HFFc6 (cell line): ENCODE measurements at places on chromosomes 2 and 18.

DNA sequence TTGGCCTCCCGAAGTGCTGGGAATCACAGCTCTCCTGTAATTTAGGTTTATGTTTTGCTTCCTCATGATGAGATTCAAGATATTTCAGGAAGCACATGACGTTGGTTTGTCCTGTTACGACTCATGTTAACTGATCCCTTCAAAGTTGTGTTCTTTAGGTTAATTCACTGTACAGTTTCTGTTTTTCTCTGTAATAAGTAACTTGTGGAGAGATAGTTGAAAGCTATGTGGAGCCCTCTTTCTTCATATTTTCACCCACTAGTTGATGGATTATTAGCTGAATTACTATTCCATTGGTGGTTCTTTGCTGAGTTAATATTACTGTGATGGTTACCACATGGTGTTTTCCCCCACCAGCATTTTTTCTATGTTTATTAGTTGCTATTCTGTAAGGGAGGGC, 18.3 kb upstream of the CHCHD5 start:
- DNase-seq, result no peak

DNA sequence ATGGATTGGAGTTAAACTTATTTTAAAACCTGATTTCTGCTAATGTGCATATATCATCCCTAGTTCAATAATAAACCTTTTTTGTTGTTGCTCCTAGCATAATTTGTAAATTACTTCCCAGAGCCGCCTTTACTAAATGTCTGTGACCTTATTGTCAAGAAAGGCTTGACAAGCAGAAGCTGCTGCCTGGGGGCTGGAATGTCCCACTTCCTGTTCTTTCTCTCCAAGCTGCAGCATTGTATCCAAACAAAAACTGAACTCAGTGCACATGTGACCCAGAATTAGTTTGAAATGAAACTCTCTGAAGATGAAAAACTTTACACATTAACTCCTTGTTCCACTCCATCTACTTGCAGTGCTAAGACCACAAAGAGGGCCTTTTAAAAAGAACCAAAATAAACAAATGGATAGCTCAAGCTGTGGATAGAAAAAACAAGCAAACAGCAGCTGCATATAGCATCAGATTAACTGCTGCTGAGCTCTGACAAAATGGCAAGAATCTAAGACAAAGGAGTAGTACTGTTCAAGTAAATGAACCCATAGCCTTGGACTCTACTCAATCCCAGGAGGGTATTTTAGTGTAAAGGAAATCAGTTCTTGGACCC, 99.8 kb upstream of the NEUROD1 start:
- no peak for DNase-seq

DNA sequence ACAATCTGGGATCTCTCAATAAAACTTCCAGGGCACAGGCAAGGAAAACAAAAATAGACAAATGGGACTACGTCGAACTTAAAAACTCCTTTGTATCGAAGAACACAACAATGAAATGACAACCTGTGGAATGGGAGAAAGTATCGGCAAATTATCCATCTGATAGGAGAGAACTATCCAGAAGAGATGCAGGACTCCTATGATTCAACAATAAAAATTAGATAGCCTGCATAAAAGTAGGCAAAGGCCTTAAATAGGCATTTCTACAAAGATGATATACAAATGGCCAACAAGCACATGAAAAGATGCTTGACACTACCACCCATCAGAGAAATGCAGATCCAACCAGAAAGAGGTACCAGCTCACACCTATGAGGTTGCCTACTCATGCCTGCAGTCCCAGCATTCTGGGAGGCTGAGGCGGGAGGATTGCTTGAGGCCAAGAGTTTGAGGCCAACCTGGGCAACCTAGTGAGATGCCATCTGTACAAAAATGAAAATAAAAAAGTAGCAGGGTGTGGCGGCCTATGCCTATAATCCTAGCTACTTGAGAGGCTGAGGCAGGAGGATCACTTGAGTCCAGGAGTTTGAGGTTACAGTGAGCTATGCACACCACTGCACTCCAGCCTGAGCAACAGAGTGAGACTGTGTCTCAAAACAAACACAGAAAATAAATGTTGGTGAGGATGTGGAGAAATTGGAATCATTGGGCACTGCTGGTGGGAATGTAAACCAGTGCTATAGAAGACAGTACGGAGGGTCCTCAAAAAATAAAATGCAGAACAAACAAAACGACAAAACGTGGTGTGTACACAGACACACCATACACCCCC, 21.6 kb downstream of the TWIST2 start:
- peak; percentile 94 for DNase-seq

DNA sequence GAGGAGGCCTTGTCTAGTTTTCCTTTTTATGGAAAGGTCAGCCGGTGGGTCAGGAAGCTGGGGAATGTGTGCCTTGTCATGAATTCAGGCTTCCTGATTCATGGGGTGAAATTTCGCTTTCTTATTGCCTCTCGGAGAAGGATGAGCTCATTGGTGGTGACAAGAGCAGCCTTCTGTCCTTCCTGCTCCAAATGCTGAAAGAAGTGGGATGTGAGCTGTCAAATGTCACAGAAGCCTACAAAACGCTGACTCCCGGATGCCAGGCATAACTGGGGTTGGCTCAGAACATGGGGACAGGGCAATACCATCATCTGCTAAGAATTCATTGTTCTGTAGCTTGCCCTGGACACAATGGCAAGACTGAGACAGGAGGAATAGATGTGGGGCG, 55.8 kb upstream of the FAM136A start:
- DNase-seq, result peak; percentile 72

DNA sequence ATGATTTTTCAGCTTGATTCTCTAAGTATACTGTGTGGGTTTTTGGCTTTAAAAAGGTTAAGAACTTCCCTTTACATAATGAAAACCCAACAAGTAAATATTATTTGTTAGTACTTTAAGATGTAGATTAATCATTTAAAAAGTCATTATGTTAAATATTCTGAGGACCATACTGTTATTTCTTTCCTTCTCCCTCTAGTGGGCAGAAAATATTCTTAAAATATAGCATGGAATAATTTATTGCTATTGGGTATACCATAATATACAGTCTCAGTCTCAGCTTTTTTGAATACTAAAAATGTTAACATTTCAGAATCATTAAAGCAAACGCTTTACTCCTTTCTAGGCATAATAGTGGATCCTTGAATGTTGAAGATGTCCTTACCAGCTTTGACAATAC, 28.1 kb downstream of the CAMKMT start:
- DNase-seq, result no peak

- DNase-seq, result no peak
These were observed 39.0 kb downstream of the TBC1D8 start for GRCh38 chr2:101111917-101112771.

DNA sequence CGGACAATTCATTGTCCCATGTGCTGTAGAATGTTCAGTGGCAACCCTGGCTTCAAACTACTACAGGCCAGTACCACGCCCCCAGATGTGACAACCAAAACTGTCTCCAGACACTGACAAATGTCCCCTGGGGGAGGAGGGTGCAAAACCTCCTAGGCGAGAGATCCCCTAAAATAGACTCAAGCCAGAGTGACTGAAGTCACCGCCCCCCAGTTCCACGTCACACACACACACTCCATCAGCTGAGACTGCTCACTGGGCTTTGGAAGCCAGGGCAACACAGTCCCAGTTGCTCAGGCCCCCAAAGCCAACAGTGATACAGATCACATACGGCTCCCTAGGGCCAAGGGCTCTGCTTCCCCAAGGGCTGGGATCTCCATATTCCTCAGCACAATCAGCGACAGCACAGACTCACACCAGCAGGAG, 19.1 kb downstream of the HDAC4 start:
- DNase-seq, result no peak

GRCh38 chr2:28401411-28401810, 8.8 kb downstream of the FOSL2 start:
- no peak for DNase-seq

DNA sequence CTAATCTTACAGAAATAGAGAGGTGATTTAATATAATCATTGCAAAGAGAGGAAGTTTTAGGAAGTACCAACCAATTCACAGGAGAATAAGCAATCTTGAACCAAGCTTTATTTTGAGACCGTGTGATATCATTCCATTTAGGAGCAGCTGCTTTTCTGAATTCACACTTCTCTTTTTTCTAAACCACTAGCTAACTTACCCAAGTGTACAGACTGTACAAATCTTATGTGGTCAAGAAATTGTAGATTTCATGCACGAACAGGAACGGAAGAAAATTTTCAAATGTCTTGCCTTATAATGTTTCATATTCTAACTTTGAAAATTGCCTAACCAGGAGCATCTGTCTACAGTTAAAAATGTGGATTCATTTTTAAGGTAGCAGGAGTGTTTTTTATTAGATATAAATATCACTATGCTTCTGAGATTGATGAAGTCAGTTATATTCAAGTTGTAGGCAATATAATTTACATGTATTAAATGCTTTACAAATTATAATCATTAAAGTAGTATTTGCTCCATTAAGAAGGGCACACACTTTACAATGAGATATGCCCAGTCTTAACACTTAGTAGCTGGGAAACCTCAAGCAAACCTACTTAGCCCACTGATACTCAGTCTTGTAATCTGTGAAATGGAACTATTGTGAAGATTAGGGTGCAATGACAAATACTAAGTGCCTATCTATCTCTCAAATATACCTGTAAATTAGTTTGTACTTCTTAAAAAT, 302.2 kb upstream of the STON1 start:
- DNase-seq, result no peak

DNA sequence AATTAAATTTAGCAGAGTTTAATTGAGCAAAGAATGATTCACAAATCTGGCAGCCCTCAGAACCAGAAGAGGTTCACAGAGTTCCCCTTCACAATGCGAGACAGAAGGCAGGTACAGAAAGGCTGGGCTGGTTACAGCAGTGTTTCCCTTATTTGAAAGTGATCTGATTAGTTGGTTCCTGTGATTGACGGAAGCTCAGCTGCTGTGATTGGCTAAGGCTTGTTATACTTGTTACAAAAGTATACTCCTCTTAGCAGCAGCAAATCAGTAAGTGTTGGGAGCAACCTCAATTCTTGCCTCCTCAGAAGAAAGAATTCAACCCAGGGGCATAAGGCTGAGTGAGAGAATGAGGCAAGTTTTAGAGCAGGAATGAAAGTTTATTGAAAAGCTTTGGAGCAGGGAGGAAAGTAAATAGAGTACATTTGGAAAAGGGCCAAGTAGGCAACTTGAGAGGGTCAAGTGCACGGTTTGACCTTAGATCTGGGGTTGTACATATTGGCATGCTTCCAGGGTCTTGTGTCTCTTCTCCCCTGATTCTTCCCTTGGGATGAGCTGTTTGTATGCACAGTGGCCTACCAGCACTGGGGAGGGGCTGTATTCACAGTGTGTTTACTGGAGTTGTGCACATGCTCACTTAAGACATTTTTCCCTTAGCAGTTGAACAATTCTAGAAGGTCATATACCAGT, 431.8 kb upstream of the RAB12 start:
- DNase-seq, result no peak

DNA sequence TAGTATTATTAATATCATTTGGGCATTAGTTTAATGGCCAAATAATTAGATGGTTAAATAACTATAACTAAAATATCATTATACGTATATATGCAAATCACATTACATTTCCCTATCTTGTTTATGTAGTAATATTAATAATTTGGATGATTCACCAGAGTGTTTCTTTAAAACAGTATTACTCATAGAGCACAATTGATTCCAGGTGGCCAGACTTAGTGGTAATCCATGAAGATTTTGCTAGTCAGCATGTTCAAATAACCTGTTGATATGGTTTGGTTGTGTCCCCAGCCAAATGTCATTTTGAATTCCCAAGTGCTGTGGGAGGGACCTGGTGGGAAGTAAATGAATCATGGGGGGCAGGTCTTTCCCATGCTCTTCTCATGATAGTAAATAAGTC, 782.3 kb downstream of the LRP1B start:
- DNase-seq, result no peak

GRCh38 chr18:51195451-51196117, 1.9 kb downstream of the MEX3C start:
- DNase-seq, result no peak

GRCh38 chr2:8803658-8804379, 33.6 kb downstream of the KIDINS220 start:
- DNase-seq, result peak; percentile 93

DNA sequence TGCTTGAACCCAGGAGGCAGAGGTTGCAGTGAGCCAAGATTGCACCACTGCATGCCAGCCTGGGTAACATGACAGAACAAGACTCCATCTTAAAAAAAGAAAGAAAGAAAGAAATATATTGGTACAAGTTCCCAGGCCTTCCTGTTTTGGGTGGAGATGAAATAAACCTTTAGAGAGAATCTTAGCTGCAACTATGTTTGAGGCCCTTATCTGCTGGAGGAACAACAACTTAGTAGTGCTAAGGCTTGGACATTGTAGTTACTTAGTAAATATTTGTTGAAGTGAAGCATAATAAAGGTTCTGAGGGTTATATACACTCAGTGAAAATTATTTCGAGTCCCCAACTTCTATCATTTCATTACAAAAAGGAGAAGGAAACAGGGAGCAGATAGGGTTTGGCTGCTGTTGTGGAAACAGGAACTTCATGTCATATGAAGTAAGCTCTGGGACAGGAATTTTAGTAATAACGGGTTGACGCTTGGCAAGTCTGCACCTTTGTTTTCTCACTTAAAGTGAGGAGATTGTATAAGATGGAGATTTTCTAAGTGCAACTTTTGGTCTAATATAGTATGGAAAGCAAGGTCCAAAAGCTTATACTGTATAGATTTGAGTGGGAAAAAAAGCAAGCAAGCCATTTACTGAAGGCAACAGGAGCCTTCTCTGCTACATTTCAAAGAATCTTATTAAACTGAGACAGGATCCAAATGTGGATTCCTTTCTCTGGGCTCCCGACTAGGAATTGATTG, 40.0 kb upstream of the AGPS start:
- no peak for DNase-seq

- no peak for DNase-seq
These were observed 166.5 kb downstream of the RTP5 start for GRCh38 chr2:242035858-242036652.

DNA sequence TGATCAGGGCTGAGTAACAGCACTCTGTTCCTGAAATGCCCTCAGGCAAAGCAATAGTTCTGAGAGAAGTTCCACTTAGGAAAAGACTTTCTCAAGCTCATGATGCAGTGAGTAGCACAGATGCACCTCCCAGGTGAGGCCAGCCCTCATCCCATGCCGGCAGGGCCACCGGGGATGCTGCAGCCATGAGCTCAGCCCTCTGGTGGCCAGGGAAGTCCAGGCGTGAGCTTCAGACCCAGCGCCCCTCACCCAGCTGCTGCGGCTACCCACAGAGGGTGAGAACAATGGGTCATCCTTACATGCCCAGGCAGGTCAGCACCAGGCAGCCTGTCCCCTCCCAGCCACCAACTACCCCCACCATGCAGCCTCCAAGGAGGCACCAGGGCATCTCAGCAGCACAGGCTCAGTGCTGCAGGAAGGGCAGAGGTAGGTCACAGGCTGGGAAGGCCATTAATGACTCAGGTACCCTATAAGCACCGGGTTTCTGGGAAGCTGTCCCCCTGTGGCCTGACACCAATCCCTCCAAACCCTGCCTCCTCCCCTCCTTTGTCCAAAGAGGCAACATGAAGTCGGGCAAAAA, 50.6 kb downstream of the TTC32 start:
- DNase-seq, result no peak

GRCh38 chr2:206585335-206585734, 57.0 kb upstream of the FAM237A start:
- no peak for DNase-seq
